ENCODE measurements at places on chromosomes 1 and 21.

DNA sequence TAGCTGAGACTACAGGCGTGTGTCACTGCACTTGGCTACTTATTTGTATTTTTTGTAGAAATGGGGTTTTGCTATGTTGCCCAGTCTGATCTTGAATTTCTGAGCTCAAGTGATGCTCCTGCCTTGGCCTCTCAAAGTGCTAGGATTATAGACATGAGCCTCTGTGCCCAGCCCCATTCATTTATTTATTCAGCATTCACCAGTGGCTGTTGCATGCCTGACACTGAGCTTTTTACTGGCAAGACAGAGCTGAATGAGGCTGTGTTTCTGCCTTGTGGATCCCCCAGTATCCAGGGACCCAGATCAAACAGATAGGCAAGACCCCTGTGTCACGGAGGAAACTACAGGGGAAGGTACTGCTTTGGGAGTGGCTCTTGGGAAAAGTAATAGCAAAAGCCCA, 109.4 kb downstream of the DISC1 start:
- DNase-seq = no peak

GRCh38 chr1:161195171-161195570, 3.7 kb downstream of the ADAMTS4 start:
- DNase-seq = no peak

DNA sequence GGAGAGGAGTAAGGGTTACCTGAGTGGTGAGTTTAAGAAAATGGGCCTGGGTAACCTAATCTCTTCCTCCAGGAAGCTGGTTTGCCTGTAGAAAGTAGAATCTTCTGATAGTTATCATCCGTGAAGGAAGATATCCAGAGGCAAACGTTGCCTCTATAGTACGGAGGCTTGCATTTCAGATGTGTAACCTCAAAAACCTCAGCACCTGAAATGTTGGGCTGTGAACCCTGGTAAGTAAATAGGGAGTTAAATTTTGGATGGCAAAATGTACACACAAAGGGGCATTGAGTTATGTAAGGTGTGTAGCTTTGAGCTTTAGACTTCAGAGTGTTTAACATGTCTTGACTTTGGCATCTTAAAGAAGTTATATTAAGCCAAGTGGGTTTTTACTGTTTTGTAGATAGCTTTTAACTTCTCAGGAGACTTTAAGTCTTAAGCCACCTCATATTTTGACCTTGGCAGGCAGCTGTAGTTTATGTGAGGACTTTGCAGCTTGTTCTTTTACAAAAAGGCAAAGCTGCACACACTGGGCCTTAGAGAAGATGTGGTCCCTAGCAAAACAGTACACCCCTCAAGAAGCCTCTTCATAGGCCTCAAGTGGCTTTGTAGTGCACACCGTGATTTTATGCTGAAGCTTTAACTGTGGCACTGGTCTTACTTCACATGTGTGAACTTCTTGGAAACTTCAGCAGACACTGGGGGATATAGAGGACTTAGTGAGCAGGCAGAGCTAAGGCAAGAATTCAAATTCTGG, 83.4 kb downstream of the SNRPE start:
- DNase-seq = no peak

GRCh38 chr1:35062518-35063196, 16.5 kb upstream of the ZMYM1 start:
- peak; percentile 55 for DNase-seq

GRCh38 chr1:39230261-39231190, 26.0 kb downstream of the MACF1 start:
- peak; percentile 66 for DNase-seq

All from hepatic stellate cell (primary cell).